ENCODE measurements at places on chromosomes 4 and X.

- no peak for DNase-seq
Observed at GRCh38 chrX:40066700-40067099, 31.1 kb downstream of the BCOR start.

- no peak for DNase-seq
Observed at GRCh38 chrX:14361435-14361834, 167.9 kb upstream of the GLRA2 start.

GRCh38 chr4:72326692-72327632 is 242.1 kb downstream of the ADAMTS3 start:
- DNase-seq: no peak

DNA sequence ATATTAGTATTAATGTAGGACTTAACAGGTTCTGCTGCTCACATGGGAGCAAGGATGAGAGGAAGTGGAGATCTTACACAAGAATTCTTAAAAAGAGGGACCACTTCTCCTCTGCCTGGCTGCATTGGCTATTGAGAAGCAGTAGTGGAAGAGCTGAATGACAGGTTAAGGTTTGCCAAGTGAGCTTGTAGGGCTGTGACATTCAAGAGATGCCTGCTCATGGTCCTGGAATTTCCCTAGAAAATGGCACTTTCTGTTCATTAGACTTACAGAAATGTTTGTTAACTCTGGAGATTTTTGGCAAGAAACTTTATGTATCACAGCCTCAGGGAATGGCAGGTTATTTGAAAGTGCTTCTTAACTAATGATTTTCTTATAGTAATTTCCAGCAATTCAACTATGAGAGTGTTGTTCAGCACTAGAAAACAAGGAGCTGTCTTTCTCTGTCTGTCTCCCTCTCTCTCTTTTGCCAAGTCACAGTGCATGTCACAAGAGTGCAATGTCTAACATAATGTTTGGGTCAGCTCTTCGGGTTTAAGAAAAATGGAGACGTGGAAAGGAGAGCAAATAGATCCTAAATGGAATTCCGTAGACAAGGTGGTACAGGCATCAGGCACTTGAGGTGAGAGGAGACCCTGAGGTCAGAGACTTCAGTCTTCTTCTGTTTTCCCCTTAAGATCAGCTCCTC is 8.3 kb upstream of the NAP1L5 start:
- no peak for DNase-seq

- no peak for DNase-seq
Observed at GRCh38 chr4:147096667-147097604, 151.3 kb upstream of the TTC29 start.

DNA sequence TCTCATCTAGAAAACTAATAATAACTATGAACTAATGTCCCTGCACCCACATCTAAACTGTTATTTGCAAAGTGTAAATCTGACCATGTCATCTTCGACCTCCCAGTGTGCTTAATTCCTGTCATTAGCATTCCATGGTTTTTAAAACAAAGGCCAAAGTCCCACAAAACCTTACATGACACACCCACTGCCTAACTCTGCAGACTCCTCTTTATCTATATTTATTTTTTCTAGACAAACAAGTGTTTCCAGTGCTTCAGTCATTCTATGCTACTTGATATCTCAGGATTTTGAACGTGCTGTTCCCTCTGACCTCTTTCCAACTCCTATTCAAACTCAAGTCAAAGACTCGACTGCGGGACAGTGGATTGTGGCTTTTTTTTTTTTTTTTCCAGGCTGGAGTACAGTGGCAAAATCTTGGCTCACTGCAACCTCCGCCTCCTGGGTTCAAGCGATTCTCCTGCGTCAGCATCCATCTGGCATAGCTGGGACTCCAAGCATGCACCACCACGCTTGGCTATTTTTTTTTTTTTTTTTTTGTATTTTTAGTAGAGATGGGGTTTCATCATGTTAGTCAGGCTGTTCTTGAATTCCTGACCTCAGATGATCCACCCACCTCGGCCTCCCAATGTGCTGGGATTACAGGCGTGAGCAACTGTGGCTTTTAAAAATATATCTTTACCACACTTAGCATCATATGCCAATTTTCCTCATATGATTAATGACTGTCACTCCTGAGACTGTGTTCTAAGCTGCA is 1511.0 kb downstream of the ARAP2 start:
- DNase-seq: no peak

GRCh38 chr4:5998333-5998936 is 19.8 kb downstream of the C4orf50 start:
- DNase-seq: peak; percentile 42

GRCh38 chr4:160299177-160299576 is 1196.3 kb downstream of the RAPGEF2 start:
- DNase-seq: no peak

- DNase-seq: no peak
Observed at GRCh38 chr4:99855678-99856077, 38.5 kb downstream of the LAMTOR3 start.

- no peak for DNase-seq
Observed at GRCh38 chr4:108601106-108601505, 19.3 kb upstream of the RPL34 start.

GRCh38 chr4:26343038-26343398 is 22.2 kb downstream of the RBPJ start:
- no peak for DNase-seq

DNA sequence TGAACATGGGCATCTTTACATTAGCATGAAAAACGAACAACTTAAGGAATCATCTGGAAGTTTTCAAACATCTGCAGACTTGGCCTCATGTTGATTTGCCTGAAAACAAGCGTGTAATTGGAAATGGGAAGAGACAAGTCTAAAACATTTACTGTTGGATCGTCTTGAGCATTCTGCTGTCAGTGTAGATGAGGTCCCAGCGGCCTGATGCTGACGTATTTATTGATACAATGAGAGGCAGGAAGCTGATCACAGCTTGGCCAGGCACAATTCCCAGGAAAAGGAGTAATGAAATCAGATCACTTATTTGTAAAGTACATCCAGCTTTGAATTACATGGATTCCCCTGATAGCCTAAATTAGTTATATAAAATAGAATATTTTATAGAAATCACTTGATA is 210.6 kb downstream of the CLCN4 start:
- DNase-seq: no peak

- peak; percentile 11 for DNase-seq
Observed at GRCh38 chr4:138494931-138495330, 252.8 kb upstream of the SLC7A11 start.

DNA sequence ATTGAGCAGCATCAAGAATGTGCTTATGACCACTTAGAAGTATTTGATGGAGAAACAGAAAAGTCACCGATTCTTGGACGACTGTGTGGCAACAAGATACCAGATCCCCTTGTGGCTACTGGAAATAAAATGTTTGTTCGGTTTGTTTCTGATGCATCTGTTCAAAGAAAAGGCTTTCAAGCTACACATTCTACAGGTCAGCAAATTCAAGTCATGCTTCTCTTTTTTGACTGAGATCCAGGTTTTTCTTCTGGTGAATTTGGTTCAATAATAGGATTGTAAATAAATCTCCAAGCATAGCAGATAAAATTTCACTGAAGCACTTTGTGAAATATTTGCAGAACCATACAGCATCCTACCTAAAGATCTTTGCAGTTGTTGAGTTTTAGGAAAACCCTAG is 218.1 kb downstream of the TLL1 start:
- DNase-seq: no peak

DNA sequence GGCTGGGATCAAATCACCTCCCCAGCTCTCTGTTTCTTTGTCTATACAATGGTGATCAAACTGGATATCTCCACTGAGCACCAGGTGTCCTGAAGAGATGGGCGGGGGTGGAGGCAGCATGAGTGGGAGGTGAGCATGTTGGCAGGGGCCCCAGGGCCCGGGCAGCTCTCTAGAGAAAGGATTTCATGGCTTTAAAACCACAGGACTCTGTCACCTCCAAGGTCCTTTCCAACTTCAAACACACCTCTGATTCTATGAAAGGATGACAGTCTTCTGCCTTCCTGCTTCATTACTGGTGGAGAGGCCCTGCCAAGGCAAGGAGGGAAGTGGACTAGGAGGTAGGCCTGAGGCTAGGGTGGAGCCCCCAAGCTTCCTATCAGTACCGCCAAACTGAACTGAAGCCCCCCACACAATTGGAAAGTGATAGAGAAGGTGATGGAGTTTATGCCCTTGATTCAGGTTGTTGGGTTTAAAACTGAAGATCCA is 38.6 kb downstream of the TRIM2 start:
- no peak for DNase-seq

- no peak for DNase-seq
Observed at GRCh38 chrX:129840344-129840743, 3.3 kb downstream of the ZDHHC9 start.

GRCh38 chrX:33686105-33686504 is 446.0 kb downstream of the FAM47A start:
- no peak for DNase-seq

DNA sequence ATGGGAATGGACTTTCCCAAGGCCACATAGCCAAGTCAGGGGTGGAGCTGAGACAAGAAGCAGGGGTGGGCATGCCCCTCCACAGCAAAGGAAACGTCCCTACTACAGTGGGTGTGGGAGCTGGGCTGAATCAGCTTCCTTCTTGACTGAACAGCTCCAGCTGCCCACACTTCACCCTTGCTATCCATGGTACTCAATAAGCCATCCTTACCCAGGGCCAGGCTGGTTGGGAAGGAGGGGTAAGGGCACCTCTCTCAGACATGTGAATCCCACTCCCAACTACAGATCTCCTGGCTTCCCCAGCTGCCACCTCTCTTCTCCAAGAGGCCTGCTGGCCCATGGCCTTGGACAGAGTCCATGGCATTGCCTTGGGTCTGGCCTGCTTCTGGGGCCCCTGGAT is 21.0 kb downstream of the LAS1L start:
- no peak for DNase-seq

- DNase-seq: no peak
Observed at GRCh38 chr4:101393256-101393655, 45.9 kb upstream of the PPP3CA start.

GRCh38 chr4:8541981-8542715 is 38.0 kb upstream of the GPR78 start:
- DNase-seq: no peak

DNA sequence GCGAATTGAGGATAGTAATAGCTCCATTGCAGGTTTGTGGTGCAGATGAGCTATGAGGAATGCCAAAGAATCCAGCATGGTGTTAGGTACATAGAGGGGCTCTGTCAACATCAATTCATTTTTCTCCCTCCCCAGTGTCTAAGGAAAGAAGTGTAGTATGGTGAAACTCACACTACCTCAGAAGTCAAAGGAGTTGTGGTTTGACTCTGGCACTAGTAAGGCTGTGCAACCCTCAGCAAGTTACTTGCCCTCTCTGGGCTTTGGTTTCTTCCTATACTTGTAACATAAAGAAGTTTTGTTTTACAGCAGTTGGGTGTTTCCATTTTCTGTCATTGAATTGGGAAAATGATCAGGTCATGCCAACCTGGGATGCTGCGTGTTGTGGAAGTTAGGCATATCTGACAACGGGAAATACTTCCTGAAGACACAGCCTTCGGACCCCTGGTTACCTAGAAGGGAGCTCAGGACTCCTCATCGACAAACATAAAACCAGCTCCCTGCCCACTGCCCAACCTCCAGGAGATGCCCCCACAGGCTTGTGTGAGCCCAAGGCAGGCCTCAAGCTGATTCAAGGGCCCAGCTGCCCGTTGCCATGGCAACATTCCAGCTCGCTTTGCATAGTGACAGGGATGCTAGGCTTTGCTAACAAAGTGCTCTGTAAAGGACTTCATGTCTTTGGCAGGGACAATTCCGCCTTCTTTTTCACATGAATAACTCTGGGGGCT is 71.4 kb downstream of the RTL5 start:
- DNase-seq: peak; percentile 38

DNA sequence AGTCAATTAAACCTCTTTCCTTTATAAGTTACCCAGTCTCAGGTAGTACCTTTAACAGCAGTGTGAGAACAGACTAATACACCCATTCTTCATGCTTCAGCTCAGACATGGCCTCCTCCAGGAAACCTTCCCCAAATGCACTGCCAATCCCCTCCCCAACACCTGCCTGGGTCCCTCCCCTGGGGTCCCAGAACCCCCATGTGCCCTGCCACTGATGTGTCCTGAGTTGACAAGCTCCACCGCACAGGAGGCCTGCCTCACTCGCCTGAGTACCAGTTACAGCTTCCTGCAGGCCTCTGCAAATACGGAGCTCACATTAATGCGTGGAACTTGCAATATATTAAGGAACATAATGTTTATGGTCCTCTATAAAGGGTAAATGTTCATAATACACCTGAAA is 34.9 kb upstream of the CRMP1 start:
- no peak for DNase-seq
